Effector memory CD4-positive, alpha-beta T cell (primary cell): ENCODE measurements at places on chromosomes 5 and 9.

GRCh38 chr5:145378226-145378625, 456.9 kb downstream of the PRELID2 start:
- no peak for DNase-seq

DNA sequence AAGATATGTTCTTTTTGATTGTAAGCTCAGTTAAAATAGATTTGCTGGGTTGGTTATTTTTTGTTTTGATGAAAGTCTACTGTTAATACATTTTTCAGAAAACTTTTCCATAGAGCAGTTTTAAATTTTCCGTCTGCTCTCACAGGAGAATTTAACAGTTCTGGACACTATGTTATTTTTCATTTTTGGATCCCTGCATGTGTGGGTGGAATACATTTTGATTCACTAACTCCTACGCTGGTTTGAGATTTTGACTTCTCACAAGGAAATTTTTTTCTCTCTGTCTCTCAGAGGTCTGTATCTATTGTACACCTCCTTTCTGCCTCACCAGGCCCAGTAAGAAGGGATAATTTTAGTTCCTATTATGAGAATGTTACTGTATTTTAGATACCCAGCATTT, 502.4 kb downstream of the CDH10 start:
- no peak for DNase-seq

DNA sequence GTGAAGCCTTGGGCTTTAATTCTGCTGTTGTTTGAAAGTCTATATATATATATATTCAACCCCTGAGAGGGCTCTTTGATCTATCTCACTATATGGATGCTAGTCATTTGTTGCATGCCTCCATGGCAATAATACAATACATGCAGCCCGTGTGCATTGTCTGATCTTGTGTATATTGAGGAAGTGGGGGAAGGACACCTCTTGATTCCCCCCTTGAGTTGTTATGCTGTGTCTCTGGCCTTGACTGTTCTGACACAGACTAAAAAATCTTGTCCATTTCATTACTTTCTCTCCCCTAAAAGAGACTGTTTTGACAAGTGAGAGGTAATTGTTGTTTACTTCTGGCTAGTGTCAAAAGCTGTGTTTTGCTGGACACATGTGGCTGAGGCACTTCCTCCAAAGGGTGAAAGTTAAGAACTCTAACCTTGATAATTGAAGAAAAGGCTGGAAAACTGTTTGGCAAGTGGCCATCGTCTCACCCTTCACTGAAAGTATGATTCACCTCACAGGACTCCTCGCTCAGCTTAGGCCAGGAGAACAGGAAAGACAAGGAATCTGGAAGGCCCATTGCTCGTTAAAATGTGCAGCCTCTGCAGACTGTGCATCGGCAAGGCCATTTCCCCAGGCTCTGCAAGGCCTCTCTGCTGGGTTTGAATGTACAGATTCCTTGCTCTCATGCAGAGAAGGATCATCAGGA, 304.0 kb downstream of the PRELID2 start:
- no peak for DNase-seq

DNA sequence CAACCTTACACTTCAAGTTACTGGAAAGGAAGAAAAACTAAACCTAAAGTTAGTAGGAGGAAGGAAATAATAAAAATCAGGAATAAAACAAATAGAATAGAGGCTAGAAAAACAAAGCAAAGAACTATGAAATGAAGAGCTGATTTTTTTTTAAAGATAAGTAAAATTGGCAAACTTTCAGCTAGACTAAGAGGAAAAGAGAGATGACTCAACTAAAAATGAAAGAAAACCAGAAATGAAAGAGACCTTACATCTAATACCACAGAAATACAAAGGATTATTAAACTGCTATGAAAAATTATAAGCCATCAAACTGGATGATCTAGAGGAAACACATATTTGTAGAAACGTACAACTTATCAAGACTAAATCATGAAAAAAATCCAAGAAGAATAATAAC, 60.0 kb downstream of the PRRC1 start:
- no peak for DNase-seq

DNA sequence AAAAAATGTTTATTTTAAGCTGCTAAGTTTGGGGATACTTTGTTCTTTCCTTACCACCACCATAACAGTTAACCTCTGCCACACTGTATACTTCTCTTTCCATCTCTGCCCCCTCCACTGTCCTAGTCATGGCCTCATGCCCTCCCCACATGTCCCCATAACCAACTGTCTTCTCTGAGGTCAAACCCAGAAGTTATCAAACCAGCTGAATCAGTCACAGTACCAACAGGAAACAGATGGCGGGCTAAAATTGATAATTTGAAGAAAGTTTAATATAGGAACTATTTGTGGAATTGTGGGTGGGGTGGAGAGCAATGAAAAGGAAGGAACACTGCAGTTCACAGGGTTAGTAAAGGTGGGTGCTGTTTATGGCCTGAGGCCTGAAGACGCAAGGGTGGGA, 5.7 kb upstream of the DCTN4 start:
- no peak for DNase-seq

DNA sequence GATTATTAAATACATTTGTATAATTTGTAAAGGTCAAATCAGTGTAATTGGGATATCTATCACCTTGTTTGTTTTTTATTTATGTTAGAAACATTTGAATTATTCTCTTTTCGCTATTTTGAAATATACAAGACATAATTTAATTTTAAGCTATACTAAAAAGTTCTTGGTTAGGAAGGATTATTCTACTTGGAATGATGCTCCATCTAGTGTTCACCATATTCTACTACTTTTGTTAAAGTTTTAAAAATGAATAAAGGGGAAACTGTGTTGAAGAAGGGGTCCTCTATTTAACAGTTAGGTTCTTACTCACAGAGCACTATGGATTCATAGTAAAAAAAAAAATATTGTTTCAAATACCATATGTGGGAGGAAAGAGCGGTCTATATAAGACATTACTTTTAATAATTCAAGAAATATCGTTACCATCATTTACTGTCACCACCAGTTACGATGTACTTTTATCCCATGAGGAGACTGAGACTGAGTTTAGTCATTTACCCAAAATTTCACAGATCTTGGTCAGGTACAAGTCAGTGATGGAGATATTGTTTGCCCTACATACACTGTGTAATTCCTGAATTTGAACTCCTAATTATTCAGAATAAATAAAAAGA, 6.3 kb upstream of the STOM start:
- DNase-seq = no peak

DNA sequence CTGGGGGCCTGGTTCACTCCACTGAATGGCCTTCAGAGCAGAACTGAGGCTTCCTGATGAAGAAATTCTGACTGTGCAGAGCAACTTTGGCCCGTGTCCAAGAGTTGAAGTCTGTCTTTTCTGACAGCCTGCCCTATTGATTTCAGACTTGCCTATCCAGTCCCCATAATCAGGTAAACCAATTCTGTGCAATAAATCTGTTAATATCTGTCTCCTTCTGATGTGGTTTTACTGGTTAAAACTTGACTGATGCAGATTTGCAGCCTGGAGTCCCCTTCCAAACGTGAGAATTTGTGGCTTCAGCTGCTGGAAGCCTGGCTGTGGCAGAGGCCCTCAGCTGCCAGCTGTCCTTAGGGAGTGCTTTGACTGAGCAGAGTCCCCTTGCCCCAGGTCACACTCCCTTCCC, 283.9 kb upstream of the ANKRD55 start:
- no peak for DNase-seq

- no peak for DNase-seq
Observed at GRCh38 chr9:127539259-127539981, 72.7 kb upstream of the STXBP1 start.
